ENCODE measurements at places on chromosomes 3 and 15. TPM values are rescaled to one million over a fixed set of nuclear protein-coding genes. Genes with fewer than 3 reads are reported as not detected.

The A4GNT gene
- total RNA-seq: not detected

The COPB2 gene
- total RNA-seq: 162 TPM

The GOLGA8J gene
- total RNA-seq: 0.35 TPM

The MED12L gene
- 0.32 TPM for total RNA-seq

The KCNH8 gene
- 0.77 TPM for total RNA-seq

The TLR9 gene
- total RNA-seq: 0.27 TPM

The NLGN1 gene
- total RNA-seq: 0.67 TPM

The FILIP1L gene
- 3.7 TPM for total RNA-seq
